ENCODE measurements at places on chromosomes 7 and 10. TPM values are rescaled to one million over a fixed set of nuclear protein-coding genes. Genes with fewer than 3 reads are reported as not detected.
A peak's percentile ranks its signal among the peaks of the same experiment; 100 is the strongest.

DNA sequence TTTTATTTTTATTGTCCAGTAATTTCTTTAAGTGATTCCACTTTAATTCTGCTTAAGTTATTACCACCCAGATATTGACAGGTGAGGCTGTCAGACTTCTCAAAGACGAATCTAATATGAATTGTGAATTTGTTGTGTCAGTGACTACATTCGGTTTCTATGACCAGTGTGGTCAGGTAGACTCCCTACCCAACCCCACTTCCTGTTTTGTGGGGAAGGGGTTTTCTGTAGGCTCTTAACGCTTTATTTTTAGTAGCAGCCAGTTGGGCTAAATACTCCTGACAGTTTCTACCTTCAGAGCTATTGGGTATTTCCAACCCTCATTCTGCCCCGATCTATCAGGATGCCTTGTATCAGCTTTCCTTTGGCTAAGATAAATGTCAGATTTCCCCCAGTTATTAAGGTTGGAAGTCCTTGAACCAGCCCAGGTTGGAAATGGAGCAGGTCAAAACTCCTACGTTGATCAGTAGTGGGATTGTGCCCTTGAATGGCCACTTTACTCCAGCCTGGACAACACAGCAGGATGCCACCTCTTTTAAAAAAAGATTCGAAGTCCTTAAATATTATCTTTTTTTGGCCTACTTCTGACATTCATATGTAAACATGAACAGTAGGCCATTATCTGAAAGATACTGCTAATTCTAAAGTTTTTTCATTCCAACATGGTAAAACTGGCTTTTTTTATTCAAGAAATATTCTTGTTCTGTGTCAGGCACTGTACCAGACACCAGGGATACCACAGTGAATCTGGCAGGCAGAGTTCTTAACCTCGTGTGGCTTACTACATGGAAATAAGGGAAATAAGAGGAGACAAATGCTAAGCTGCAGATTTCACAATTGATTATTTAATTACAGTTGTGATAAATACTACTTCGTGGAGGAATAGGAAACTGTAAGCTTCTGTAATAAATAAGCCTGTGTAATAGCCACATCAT, 133.3 kb upstream of the SAMD8 start:
- peak; percentile 43 for DNase-seq

- DNase-seq = no peak
Measured at GRCh38 chr7:112414855-112415490, 35.3 kb upstream of the IFRD1 start.

GRCh38 chr7:30231271-30231670, 53.1 kb upstream of the ZNRF2 start:
- no peak for DNase-seq

DNA sequence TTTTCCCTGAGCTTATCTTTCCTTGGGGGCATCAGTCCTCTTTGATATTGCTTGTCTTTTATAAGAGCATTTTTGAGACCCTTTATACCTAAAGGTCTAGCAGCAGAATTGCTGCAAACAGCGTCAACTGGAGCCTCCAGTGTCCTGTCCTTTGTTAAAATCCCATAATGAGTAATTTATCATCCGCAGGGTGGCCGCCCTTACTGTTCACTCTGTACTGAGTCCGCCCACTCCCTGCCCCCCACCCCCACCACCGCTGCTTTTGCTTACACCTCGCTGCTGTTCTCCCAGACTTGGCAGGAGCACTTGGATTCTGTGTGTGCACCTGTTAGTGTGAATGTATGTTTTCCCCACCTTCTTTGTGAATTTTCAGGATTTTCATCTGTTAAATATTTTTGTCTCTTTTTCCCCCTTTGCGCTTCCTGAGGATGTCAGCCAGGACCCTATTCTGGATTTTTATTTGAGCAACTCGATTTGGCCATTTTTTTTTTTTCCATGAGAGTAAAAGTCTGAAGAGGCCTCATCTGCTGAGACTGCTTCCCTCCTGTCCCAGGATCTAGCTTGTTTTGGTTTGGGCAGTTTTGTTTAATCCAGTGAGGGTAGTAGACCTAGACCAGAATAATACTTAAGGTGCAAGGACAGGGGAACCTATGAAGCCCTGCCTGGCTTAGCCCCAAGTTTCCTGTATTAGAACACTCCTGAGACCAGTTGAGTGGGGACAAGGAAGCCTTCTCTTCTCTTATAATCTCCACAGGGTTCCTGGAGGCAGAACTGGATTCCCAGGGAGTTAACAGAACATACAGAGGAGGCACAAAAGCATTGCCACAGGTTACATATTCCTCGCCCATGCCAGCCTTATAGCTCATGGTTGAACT, 8.2 kb downstream of the AGFG2 start:
- no peak for DNase-seq

- DNase-seq = no peak
Measured at GRCh38 chr10:1911771-1912170, 174.4 kb upstream of the ADARB2 start.

DNA sequence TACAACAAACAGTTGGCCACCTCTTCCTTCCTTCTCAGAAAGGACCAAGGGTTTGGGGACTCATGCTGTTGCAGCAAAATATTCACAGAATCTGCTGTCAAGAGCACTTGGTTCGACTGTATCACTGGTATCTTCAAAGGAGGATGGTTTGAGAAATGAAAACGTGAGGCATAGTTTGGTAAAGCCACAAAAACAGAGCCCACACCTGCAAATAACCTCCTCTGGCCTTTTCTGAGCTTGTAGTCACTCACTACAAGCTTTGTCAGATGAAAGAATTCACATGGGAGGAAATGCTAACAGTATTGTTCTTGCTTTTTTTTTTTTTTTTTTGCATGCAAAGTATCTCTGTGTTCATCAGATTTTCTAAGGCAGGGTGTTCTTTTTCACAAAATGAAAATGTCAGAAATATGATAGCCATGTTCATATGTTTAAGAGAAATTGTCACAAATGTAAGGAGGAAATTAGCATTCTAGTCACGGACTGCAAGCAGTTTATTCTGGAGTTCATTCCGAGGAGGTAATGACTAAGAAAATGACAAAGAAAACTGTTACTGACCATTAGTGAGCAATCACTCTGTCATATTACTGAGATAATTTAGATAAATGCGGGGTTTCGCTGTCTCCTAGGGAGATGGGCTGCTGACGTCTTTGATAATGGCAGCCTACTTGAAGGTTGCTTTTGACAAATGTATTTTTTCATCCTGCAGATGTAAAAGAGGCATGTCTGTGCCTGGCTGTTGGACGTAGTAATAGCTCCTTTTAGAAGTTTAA, 117.8 kb upstream of the MYO3A start:
- DNase-seq = no peak

DNA sequence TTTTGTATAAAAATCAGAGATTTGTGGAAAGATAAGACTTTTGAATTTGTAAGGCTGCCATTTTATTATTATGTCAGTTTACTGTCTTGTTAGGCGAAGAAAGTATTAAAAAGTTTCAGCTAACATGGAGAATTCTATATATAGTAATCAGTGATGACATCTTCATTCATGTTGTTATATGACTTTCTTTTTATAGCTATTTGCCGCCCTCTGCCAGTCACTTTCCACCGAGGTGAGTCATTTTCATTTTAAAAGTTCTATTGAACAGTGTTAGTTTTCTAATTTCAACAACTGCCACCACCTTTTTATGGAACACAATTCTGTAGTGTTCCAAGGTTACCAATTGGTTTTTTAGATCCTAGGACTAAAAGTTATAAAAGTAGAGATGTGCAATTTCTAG, 11.8 kb downstream of the CUTC start:
- no peak for DNase-seq

GRCh38 chr10:68046642-68047041, 28.4 kb downstream of the HERC4 start:
- no peak for DNase-seq

DNA sequence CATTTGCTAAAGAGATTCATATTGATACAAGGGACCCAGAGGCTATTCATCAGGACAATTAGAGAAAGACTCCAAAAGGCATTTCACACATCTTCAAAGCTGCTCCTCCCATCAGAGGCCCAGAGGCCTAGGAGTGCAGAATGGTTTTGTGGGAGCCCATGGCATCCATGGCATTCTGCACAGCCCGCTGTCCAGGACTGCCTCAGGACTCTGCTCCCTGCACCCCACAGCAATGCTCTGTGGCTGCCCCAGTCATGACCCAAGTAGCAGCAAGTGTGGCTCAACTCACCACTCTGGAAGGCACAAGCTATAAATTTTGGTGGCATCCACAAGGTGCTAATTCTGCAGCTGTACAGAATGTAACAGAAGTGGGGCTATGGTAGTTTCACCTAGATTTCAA, 38.5 kb downstream of the ZNF438 start:
- DNase-seq = no peak

- no peak for DNase-seq
Measured at GRCh38 chr7:14954035-14954434, 51.5 kb upstream of the DGKB start.

DNA sequence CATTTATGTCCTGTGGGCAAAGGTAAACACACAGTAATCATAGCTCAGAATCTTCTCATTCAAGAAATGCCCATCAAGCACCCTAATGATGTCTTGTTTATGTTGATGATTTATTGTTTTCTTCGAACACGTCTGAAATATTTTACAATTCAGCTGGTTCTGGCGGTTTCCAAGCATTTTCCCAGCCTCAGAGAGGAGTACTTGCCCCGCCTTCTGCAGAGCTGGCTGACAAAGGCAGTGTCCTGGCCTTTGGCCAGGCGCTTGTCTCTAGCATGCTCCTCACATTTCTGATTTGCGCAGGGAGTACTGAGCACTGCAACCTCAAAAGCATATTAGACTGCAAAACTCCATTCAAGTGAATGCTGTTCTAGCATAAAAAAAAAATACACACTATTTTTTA, 314.2 kb upstream of the GNAI1 start:
- no peak for DNase-seq

DNA sequence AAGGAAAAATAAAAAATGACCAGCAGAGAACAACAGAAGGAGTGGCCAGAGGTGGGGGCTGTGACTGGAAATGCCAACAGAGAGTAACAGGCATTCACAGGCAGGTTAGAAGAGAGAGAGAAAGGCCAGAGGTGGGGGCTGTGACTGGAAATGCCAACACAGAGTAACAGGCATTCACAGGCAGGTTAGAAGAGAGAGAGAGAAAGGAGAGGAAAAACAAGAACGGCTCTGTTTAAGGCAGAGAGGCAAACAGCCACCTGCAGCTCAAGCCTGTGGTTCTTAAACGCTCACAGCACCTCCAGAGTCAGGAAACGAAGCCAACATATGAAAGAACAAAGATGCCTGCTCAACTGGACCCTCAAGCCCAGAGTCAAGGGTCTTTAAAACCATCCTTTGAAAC, 39.5 kb upstream of the DGKI start:
- DNase-seq = no peak

Gene ATG9B
- total RNA-seq = 11.1 TPM

Gene ITIH5
- total RNA-seq = not detected

Gene CRPPA
- 0.89 TPM for total RNA-seq

Gene LEP
- total RNA-seq = not detected
